ENCODE measurements at places on chromosomes 1 and 21. TPM values are rescaled to one million over a fixed set of nuclear protein-coding genes. Genes with fewer than 3 reads are reported as not detected.

The SLC16A4 gene
- total RNA-seq, result 14.8 TPM

- DNase-seq, result peak; percentile 72
Observed at GRCh38 chr1:55716151-55716550, 501.0 kb upstream of the USP24 start.

DNA sequence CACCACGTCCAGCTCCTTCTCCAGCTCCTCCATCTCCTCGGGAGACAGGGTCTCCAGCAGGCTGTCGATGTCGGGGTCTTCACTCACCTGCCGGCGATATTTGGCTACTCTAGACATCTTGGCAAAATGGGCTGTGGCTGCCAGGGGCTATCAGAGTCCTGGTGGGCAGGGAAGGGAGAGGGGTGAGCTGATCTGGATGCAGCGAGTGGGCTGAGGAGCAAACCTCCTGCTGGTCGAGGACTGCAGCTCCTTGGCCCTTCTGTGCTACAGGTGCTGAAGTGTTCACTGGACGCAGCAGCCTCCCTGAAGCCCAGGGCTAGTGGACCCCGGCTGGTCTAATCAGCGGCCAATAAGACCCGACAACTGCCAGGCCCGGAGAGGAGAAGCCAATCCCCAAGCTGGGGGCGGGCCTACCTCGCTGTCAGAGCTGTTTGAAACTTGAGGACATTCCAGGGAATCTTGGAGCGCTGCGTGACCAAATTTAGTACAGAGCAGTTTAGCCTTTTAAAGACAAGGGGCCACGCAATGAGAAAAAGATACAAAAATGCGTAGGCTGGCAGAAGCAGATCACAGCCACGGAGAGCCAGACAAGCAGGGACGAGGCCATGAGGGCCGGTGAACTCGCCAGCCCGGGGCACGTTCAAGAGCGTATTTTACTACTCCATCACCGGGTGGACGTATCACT is at the start of gene LMOD1:
Gene LMOD1, minus strand, starts transcription at position 325 of the 685 bp plus-strand sequence. Its CDS starts 208 bp downstream, at position 117.
- DNase-seq, result peak; percentile 96

GRCh38 chr1:230715510-230715909 is 1.6 kb upstream of the AGT start:
- DNase-seq, result no peak

GRCh38 chr1:169517558-169518186 is 31.9 kb upstream of the SLC19A2 start:
- no peak for DNase-seq

- no peak for DNase-seq
Observed at GRCh38 chr21:32360401-32360975, 32.3 kb downstream of the URB1 start.

The ANKRD34A gene
- total RNA-seq, result 5.8 TPM
